ENCODE measurements at places on chromosomes 4 and X.

DNA sequence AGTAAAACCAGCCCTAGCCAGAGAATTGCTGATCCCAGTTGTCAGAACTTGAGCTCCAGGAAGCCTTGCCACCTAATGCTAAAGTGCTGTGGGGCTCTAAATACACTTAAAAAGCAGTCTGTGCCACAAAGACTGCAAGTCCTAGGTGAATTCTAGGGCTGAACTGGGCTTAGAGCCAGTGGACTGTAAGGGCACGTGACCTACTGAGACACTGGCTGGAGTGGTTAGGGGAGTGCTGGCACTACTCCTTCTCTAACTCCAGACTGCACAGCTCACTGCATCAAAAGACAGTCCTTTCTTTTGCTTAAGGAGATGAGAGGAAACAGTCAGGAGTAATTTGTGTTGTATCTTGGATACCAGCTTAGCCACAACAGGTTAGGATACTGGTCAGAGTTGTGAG is 1240.2 kb downstream of the FAM133A start:
- no peak for DNase-seq

DNA sequence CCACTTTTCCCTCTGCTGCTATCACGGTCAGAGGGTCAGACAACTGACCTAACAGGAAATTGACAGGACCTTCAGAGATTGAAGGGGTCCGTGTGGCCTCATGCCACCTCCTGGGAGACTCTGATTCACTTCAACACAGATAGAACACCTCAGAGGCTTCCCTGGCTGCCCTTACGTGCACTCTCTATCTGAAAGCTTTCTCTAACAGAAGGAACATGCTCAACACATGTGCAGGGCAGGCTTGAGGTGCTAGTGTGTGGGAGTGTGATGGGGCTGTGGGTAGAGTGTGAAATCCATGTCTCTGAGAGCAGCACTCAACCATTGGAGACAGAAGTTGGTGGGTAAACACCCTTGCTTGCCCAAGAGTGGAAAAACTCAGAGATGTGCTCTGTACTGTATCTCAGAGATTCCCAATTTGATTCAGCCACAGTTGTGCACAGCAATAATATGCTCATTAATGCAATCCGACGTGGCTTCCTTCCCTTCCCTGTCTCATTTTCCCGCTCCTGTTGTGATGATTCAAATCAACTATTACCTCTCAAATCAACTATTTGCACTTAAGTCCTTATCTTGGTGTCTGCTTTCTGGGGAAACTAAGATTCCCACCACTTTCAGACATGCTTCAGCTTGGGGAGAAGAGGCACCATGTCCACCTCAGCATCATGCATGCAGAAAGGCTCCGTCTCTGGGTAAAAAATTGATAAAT is 62.0 kb upstream of the MAGEB2 start:
- no peak for DNase-seq

- peak; percentile 22 for DNase-seq
Measured at GRCh38 chrX:48540028-48540375, 488 bp downstream of the TBC1D25 start.

DNA sequence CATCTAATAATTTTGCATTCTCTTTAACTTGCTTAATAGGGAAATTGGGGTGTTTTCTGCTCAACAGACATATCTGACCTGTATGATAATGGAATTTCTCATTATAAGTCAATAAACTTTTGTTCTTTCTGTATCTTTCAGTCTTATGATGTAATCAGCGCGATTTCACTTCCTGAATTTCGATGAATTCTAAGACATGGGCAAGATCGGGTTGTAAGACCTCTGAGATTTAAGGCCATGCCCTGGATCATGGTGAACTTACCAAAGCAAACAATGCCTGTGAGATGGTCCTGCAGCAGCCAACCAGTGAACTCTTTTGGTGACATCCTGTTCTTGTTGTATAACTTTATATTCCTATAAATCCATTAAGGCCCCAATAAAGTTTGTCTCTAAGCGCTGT is 88.1 kb downstream of the NBDY start:
- no peak for DNase-seq

- DNase-seq: no peak
Measured at GRCh38 chr4:164614999-164615398, 138.9 kb upstream of the SMIM31 start.

GRCh38 chr4:152860046-152860445 is 76.1 kb upstream of the FHDC1 start:
- no peak for DNase-seq

DNA sequence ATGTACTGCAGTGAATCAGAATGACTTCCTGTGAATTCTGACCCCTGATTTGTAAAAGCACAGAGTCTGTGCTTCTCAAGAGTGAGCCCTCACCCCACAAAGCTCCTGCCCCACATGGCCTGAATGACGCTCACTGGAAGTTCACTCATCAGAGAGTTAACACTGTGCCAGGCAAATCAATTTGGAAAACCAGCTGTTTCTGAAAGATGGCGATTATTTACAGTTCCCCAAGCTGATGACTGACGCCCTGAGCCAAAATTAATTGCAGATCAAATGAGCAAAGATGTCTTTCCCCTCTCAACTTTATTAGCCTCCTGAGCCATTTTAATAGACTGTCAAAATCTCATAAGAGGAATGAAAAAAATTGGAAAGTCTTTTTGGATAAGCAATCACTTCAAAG is 118.0 kb downstream of the SLC2A9 start:
- no peak for DNase-seq

- DNase-seq: no peak
Measured at GRCh38 chrX:13158911-13159310, 114.5 kb upstream of the FAM9C start.

GRCh38 chr4:73853246-73853704 is at the start of gene PF4V1:
PF4V1 (plus strand) TSS chr4:73853296; CDS start chr4:73853363, 67 bp downstream.
- no peak for DNase-seq

- no peak for DNase-seq
Measured at GRCh38 chr4:37482236-37482913, 203.8 kb downstream of the RELL1 start.

- no peak for DNase-seq
Measured at GRCh38 chrX:19775830-19776485, 111.4 kb downstream of the SH3KBP1 start.
